ENCODE measurements at places on chromosomes 5 and 9.

GRCh38 chr5:159398936-159399335, 68.6 kb upstream of the IL12B start:
- DNase-seq: no peak

- DNase-seq: no peak
These were observed 487.7 kb downstream of the SEMA5A start for GRCh38 chr5:9058161-9058560.

- no peak for DNase-seq
These were observed 97.5 kb downstream of the MARCHF11 start for GRCh38 chr5:16082053-16082452.

DNA sequence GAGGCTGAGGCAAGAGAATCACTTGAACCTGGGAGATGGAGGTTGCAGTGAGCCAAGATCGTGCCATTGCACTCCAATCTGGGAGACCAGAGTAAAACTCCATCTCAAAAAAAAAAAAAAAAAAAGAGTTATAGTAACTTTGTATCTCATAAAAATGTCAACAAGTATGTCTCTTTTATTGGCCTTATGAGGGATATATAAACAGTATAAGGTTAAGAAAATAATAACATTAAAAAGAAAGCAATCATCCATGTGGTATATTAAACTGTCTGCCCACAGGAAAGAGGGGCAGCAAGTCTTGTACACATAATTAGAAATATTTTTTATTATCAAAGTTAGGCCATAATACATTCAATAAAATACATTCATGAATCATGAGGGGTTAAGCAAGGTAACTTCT, 259.4 kb upstream of the KLF9 start:
- DNase-seq: no peak

- no peak for DNase-seq
These were observed 66.4 kb downstream of the PSMB7 start for GRCh38 chr9:124348831-124349230.

DNA sequence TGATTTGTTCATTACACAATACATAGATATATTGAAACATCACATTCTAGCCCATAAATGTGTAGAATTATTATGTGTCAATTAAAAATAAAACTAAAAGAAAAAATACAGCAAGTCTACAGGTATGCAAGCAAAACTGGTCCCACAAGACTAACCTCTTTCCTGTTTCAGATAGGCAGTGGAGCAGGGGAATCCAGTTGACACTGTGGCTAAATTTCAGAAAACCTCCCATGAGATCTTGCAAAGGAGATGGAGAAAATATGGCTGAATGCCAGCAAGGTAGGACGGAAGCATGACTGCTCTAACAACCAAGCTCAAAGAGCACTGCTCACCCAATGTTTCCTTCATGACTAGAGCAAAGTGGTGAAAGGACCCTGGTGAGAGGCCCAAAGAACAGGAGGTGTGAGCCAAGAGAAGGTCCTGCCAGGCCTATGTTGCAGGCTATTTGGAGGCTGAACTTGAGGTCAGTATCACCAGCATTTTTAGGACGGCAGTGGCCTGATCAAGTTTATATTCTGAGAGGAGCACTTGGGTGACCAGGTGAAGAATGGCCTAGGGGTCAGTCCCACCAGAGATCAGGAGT, 1.1 kb upstream of the SH3TC2 start:
- no peak for DNase-seq

DNA sequence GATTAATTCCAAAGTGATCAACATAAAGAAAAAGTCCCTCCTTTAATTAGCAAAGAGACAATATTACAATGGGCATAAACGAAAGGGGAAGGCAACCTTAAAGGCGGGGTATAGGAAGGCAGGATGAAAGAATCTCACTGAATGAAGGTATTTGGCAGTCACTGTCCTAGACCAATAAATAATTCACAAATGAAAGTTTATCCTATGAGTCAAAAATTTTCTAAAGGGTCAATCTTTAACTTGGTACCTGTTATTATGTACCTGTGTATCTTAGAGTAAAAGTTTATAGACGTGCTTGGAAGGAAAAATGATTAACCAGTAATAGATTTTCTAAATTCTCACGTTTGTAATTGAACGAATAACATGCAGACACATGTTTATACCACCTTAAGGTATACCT, 945.8 kb upstream of the DMAC1 start:
- DNase-seq: no peak

DNA sequence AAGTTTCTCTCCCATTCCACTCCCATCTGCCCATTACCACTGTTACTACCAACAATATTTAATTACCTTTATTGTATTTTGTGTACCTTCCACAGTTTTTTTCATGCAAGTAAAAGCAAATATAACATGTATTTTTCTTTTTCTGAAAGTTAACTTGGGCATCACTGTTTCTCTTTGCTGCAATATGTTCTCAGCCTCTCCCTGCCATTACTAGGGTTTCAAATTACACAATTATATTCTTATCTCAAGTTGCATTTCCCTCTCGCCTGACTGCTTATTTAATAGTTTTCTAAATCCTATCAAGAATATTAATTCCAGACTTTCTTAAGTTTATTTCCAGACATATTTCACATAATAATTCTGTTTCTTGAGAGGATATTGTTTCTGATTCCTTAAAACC, 46.9 kb upstream of the GAS1 start:
- DNase-seq: no peak

DNA sequence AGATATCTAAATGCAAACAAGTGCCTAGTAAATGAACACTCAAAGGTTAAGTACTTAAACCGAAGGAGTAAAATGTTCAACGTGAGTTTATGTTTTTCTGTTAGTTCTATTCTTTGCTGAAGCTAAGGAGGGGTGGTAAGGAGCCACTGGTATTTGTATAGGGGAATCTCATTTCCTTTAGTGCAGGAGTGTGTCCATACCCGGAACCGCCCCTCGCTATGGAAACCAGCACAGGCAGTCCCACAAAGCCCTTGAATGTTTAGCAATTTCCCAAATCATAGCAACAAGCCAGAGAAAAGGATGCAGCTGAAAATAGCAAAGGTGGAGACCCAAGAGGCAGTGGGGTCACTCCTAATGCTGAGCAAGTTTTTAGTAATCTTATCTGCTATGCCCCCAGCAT, 78.8 kb upstream of the STK32A start:
- DNase-seq: no peak

DNA sequence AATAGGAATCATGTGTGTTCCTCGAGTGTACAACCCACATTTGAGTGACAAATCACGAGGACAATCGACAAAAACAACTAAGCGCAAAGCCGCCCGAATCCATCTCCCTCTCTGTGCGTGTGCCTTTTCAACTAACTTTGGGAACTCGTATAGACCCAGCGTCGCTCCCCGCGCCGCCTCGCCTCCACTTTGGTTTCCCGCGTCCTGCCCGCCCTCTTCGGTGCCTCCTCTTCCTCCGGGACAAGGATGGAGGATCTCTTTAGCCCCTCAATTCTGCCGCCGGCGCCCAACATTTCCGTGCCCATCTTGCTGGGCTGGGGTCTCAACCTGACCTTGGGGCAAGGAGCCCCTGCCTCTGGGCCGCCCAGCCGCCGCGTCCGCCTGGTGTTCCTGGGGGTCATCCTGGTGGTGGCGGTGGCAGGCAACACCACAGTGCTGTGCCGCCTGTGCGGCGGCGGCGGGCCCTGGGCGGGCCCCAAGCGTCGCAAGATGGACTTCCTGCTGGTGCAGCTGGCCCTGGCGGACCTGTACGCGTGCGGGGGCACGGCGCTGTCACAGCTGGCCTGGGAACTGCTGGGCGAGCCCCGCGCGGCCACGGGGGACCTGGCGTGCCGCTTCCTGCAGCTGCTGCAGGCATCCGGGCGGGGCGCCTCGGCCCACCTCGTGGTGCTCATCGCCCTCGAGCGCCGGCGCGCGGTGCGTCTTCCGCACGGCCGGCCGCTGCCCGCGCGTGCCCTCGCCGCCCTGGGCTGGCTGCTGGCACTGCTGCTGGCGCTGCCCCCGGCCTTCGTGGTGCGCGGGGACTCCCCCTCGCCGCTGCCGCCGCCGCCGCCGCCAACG, at the start of gene GPR150:
Gene GPR150 (plus strand): TSS at position 58 of the 840 bp plus-strand sequence. CDS start 189 bp downstream, at position 247.
- peak; percentile 29 for DNase-seq

DNA sequence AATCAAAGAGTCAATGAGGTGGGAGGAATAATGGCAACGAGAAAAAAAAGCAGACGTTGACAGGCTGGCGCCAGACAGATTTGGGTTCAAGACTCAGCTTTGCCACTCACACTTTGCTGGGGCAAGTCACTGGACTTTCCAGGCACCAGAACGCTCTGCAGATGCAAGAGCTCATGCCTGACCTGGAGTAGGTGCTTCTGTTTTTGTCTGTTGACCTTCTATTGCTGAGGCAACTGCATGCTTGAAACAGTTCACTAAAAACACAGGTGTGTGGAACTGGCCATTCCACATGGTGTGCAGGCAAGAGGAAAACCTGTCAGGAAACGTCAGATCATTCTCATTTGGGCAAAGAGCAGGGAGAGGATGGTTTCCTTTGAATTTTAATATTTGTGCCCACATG, 161.2 kb upstream of the SMIM23 start:
- no peak for DNase-seq

- no peak for DNase-seq
These were observed 27.7 kb upstream of the TNIP1 start for GRCh38 chr5:151108566-151108965.

DNA sequence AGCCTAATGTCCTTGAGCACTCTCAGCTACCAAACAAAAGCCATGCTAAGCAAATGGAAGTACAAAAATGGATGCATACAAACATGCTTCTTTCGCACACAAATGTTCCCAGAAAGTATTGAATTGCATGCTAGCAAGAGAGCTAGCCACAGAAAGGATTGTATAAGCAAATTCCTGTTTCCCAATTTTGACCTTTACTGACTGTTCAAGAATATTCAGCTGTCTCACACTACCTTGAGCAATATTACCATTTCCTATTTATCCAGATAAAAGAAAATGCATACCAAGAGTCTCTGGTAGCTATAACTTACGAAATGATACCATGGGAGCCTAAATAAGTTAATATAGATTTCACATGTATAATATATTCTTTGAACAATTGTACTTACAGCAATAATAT, 264.6 kb downstream of the TMEM167A start:
- DNase-seq: no peak

GRCh38 chr9:69036309-69036708, 757 bp downstream of the FXN start:
- no peak for DNase-seq

- DNase-seq: peak; percentile 42
These were observed 583.5 kb downstream of the ZNF608 start for GRCh38 chr5:124162767-124163532.

All from NCI-H1436 (cell line).